Foreskin keratinocyte (primary cell): ENCODE measurements at places on chromosomes 7 and 10. TPM values are rescaled to one million over a fixed set of nuclear protein-coding genes. Genes with fewer than 3 reads are reported as not detected.

LRRC18 gene
- not detected in 2 replicates for polyA plus RNA-seq

LMBR1 gene
- 11.2 and 13.1 TPM in 2 replicates for polyA plus RNA-seq

TAF5 gene
- 3.0 and 4.4 TPM in 2 replicates for polyA plus RNA-seq

NEBL gene
- 0.08 and 0.09 TPM in 2 replicates for polyA plus RNA-seq

CPA2 gene
- polyA plus RNA-seq = 0.48 and 0.60 TPM in 2 replicates

SKIDA1 gene
- 0.04 and 0.13 TPM in 2 replicates for polyA plus RNA-seq

MMP21 gene
- polyA plus RNA-seq = not detected in 2 replicates

CEP55 gene
- polyA plus RNA-seq = 28.2 and 42.3 TPM in 2 replicates

SH2B2 gene
- 0.45 and 0.48 TPM in 2 replicates for polyA plus RNA-seq

POLR2J3 gene
- 65.2 and 69.6 TPM in 2 replicates for polyA plus RNA-seq

PLAU gene
- polyA plus RNA-seq = 544 and 1,190 TPM in 2 replicates

CYP26C1 gene
- not detected in 2 replicates for polyA plus RNA-seq

PGAM2 gene
- polyA plus RNA-seq = 0.08 TPM in 1 of 2 replicates, not detected in the other

CDH23 gene
- 0.01 TPM in 1 of 2 replicates, not detected in the other for polyA plus RNA-seq

STK31 gene
- polyA plus RNA-seq = 0.02 TPM in 1 of 2 replicates, not detected in the other

GRM3 gene
- not detected in 2 replicates for polyA plus RNA-seq

OSBPL3 gene
- 11.2 and 11.5 TPM in 2 replicates for polyA plus RNA-seq

GIMAP8 gene
- 0.01 and 0.02 TPM in 2 replicates for polyA plus RNA-seq

HABP2 gene
- polyA plus RNA-seq = not detected in 2 replicates
